T follicular helper cell (primary cell): ENCODE measurements at places on chromosomes 6 and 20.

DNA sequence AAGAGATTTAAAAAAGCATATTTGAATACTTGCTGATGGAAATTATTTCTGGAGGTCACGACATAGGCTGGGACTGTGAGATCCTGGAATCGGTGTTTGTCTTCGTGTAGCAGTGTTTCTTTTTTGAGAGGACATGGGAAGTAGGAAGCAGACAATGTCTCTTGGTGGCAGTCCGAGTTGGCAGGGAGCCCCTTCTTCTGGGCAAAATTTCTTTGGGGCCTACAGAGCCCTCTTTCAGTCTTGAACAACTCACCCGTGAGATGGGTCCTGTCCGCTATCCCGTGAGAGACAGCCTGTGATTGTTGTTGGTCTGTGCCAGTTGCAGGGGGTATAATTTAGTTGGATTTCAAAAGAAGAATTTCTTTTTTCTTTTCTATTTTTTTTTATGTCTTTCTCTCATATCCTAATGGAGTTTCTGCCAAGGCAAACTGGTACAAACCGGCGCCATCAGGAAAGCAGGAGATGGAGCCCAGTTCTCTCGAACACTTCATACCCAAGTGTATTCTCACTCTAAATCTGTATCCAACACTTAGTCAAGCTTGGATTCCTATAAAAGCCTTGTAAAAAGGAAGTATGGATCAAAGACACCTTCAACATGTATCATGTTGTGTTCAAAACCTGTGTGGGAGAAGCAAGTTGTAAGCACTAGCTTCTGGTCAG lies 785.1 kb downstream of the MAFB start:
- no peak for DNase-seq

GRCh38 chr20:4490045-4490444 lies 231.7 kb upstream of the PRND start:
- DNase-seq = no peak

DNA sequence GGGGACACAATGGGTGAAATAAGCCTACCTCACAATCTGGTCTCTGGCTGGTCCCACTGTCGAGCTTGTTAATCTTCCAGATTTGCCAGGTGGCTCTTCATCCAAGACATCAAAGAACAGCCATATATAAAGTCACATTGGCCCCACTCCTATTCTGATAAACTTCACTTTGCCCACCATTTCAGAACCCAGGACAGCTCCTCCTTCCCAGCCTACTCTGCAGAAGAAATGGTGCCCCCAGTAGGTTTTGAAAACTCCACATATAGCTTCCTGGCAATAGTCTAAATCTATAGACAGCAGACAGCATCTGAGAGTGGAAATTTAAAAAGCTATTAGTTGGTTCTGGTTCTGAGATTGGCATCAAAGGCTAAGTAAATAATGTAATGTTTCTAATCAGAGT lies 143.1 kb upstream of the PCSK2 start:
- DNase-seq = no peak

DNA sequence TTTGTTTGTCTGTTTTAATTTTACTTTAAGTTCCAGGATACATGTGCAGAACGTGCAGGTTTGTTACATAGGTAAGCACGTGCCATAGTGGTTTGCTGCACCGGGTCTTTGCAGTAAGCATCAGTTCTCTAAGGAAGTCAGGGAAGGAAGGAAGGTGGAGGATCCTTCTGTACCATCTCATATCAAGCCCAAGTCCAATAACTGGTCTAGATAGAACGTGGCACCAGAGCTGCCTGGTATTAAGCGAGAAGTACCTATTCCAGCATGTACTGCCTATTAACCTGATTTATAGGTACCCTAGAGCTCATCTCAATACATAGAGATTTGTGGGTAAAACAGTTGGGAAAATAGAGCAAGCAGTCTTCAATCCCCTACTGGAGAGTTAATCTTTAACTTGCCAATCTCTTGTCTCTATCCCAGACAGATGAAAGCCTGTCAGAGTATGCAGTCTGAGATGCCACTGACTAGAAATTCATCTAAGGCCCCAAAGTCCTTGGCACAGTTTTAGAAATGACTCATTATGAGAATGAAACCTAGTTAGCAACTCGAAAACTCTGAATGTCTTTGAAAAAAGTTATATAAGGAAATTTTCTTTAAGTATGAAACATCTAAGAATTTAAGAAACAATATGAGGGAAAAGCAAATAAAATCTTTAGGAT lies 144.9 kb downstream of the TFAP2A start:
- no peak for DNase-seq

- DNase-seq = peak; percentile 55
Measured at GRCh38 chr20:3710703-3711483, 1.5 kb downstream of the SIGLEC1 start.

GRCh38 chr6:33836806-33837469 lies 33.1 kb upstream of the MLN start:
- no peak for DNase-seq

- no peak for DNase-seq
Measured at GRCh38 chr6:154440422-154441043, 70.0 kb downstream of the CNKSR3 start.

DNA sequence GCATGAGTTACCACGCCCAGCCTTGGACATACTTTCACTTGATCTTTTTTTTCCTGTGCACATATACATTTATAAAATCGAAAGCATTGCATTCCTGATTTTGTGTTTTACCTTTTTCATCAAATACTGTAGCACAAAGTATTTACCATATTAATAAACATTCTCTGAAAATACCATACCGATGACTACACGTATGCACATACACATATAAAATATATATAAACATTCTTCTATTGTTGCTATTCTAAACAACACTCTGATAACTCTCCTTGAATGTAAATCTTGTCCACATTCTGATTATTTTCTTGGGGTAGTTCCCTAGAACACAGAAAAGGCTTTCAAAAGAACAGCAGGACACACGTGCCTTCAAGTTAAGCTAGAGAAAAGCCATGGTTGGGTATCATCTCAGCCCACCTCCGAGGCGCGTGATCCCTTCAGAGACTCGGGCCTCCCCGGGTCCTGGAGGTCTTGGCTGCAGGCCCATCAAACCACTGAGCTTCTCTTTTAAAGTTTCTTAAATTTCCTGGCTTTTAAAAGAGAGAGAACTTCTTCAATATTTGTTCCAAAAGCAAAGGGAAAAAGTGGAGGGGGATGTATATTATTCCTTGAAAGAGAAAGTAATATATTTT lies 198.1 kb downstream of the MYLK4 start:
- DNase-seq = no peak

- DNase-seq = no peak
Measured at GRCh38 chr6:10964684-10965083, 77.8 kb downstream of the SYCP2L start.

- DNase-seq = no peak
Measured at GRCh38 chr6:30061858-30062458, 893 bp downstream of the POLR1H start.

DNA sequence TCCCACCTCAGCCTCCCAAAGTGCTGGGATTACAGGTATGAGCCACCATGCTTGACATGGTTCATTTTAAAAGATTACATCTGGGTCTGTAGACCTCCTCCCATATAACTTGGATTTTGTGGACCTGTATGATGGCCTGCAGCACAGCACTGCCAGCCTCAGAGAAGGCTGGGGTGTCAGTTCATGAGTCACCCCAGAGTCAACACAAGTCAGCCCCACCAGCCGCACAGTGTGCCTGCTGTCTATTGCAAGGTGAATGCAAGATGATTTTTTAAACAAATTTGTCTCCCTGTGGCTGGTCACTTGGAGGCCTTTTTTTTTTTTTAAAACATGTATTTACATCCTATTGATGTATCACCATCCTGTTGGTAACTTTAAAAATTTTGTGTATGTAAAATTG lies 76.7 kb downstream of the RREB1 start:
- DNase-seq = no peak

DNA sequence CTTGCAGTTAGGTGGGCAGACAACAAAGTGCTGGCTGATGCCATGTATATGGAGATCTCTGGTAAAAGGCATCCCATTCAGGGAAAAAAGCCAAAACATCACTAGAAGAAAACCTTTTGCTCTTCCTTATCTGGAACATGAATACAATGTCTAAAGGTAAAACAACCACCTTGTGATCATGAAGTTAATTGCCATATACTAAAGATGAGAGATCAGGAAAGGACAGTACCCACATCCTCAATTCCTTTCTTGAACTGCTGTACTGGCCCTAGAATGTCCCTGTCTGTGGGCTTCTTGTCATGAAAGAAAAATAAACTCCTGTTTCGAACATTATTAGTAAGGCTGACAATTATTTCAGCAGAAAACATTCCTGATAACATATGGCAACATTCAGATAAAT lies 19.3 kb downstream of the DEK start:
- no peak for DNase-seq

DNA sequence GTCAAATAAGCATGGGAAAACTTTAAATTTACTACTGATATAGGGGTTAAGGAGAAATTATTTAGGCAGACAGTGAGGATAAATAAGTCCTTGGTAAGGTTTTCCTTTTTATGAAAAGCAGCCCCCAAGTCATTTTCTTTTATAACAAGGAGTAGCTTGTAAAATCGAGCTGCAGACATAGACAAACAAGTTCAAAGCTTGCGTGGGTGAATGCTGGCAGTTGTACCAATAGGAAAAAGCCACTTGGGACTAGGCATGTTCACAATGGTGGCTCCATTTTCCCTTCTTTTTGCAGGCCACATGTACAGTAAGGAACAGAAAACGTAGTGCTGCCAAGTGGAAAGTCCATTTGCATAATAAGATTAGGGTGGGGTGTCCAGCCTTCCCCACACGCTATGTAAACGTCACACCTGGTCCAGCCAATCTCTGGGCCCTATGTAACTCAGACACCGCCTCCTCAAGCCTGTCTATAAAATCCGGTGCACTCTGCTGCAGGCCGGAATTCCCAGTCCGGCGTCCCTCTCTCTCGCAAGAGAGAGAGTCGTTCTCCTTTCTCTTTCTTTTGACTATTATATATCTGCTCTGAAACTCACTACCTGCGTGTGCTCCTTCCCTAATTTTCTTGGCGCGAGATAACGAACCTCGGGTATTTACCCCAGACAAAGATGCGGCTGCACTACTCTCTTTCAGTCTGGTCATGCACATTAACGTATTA lies 217.1 kb upstream of the MAN1A1 start:
- no peak for DNase-seq

DNA sequence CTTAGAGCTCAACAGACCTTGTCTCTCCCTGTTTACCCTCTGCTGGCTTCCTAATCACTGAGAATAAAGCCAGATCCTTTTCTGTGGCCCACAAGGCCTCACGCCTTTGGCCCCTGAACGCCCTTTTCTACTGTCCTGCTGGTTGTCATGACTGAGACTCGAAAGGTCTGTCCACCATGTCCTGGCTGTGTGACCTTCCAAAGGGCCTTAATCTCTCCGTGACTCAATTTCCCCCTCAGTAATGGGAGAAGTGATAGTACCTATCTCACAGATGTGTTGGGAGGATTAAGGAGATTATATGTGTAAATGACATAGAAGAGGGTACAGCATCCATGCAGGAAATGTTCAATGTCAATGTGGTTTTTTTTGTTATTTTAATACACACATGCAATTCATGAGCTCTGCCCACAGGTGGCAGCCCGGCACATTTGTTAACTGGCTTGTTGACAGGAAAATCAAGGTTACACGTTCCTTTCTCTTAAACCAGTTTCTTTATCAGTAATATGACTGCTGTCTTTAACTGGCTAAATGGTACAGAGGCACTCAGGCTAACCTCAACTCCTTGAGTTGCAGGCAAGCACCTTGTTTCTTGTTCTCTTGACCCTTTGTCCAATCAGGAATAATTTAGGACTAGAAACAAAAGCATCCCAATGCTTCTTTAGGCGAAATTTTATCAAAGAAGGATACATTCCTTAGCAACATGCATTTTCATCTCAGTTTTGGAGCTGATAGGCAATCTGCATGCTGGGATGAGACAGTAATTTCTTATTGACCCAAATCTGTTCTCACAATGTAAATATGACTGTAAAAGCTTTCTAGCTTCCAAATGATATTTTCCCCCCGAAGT lies 16.6 kb downstream of the SLC22A1 start:
- peak; percentile 39 for DNase-seq

- DNase-seq = no peak
Measured at GRCh38 chr6:47103931-47104330, 61.8 kb upstream of the ADGRF1 start.

DNA sequence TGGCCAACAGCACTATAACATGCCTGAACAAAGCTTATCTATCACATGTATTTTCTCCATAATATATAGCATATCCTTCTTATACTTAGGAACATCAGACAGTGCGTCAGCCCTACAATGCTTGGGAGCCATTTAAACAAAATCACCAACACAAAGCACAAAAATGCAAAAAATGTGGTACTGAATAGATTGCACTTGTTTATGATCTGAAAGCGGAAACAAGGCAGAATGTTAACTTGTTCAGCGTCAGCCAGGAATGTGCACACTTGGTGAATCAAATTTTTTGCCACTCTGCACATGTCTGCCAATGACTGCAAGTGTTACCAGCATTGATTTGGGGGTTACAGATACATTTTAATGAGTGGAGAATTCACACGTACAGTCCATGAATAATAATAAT lies 14.8 kb downstream of the SLC35A1 start:
- no peak for DNase-seq

DNA sequence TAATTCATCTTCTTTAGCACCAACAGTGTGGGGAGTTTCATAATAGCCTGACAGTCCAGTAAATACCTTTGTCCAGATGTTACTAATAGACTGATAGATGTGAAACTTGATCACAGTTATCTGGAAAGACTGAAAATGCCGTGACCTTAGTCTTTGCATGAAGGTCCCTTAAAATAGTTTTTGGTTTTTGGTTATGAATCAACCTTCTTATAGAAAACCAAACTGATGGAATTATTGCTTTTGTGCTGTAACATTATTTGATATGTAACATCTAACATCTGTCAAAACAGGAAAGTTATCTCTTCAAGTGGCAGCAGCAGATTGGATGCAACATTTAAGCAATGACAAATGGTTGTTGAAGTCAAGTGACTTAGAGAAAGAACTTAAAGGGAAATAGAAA lies 190.4 kb downstream of the DOK5 start:
- no peak for DNase-seq

DNA sequence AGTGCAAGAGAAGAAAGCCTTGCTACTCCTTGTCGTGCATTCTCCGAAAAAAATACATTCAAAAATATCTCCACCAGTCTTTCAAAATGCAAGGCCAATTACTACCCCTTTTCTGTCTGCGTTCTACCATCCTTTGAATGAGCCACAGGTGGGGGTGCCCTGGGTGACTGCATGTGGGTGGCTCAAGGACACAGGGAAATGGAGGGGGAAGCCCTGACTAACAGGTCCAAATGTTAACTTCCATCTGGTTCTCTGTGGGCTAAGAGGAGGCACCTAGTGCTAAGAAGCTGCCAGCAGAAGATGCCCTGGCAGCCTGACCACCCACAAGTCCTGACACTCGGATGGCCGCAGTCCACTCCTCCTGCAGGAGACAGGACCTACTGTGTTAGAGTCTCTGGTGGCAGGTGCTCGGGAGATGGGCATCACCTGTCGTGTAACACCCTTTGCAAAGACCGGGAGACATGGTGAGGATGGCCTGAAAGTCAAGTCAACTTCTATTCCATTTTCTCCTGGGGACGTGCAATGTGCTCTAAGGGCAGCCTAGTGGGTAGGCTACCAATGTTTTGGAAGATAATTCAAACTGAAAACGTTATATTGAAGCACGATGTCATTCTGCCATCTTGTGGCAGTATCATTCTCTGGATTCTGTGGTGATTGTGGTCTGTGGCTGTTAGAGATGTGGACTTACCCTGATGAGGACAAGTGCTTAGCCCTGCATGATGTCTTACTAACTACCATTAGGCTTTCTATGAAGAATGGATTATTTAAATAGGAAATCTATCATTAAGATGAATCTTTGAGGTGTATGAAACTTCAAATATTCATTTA lies 27.4 kb upstream of the IGF2R start:
- peak; percentile 5 for DNase-seq
